CD4-positive, alpha-beta T cell treated with Interferon gamma for 1 hour (primary cell): ENCODE measurements at places on chromosomes 6 and 20.

- DNase-seq, result no peak
These were observed 51.1 kb upstream of the TRDN start for GRCh38 chr6:123687864-123688263.

GRCh38 chr6:107866606-107867301, 42.6 kb upstream of the SCML4 start:
- no peak for DNase-seq

- no peak for DNase-seq
These were observed 844.3 kb upstream of the MANEA start for GRCh38 chr6:94733066-94733465.

GRCh38 chr6:13273202-13273930, 55.0 kb downstream of the TBC1D7 start:
- no peak for DNase-seq

GRCh38 chr20:18750735-18751134, 62.8 kb upstream of the SCP2D1 start:
- no peak for DNase-seq

DNA sequence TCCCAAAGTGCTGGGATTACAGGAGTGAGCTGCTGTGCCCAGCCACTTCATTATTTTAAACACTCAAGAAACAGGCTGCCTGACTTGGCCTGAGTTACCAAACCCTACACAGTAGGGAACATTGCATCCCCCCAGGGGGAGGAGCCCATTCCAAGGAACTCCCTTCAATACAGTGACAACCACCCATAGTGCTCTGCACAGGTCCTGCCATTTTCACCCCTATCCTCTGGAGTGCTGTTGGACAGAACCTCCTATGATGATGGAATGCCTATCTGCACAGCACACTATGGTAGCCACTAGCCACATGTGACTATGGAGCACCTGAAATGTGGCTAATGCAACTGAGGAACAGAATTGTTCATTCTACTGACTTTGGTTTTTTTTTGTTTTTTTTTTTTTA, 11.7 kb downstream of the ACOT8 start:
- DNase-seq, result no peak

- DNase-seq, result no peak
These were observed 592.8 kb downstream of the HACE1 start for GRCh38 chr6:104266922-104267321.

DNA sequence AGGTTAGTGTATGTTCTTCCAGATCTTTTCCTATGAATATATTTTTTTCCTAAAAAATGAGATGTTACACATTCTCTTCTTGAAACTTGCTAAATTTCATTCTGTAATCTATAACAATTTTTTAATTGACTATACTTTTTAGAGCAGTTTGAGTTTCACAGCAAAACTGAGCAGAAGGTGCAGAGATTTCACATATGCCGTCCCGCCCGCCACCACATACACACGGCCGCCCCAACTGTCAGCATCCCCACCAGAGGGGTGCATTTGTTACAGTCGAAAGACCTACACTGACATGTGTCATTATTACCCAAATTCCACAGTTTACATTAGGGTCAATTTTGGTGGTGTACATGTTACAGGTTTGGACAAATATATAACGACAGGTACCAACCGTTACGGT, 116.5 kb downstream of the IRF4 start:
- no peak for DNase-seq

DNA sequence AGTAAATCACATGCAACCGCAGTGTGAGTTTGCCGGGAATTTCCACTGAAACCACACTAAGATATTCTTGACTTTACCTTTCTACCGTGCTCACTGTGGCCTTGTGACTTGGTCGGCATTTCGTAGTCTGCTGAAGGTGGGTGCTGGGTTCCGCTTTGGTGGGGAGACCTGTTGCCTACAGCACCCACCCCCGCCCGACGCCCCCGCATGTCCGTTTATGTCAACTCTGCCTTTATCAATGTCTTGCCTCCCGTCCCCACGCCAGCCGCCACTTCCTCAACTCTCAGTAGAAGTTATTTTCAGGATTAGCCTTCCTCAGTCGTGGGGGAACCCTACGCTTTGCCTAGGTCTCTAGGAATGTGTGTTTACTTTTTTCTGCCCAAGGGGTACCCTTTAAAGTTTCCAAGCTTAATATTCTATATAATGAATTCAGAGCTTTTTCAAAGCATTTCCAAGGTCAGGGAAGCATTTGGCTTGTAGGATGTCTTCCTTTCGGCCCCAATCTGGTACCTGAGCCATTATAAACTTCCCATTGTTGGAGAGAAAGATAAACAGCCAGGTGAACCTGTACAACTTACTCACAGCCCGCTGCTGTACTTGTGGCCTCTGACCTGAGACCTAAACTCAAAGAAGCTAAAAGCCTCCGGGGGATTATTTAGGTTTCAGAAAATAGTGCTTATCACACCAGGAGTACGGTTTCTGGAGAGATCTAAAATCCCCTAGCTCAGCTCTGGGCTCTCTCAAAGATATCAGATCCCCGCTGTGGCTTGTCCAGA, 54.2 kb downstream of the TBC1D7 start:
- DNase-seq, result peak; percentile 80

- DNase-seq, result no peak
These were observed 469.7 kb downstream of the CDKAL1 start for GRCh38 chr6:21003780-21004541.

GRCh38 chr6:26075063-26075717, 12.0 kb upstream of the HFE start:
- DNase-seq, result no peak

DNA sequence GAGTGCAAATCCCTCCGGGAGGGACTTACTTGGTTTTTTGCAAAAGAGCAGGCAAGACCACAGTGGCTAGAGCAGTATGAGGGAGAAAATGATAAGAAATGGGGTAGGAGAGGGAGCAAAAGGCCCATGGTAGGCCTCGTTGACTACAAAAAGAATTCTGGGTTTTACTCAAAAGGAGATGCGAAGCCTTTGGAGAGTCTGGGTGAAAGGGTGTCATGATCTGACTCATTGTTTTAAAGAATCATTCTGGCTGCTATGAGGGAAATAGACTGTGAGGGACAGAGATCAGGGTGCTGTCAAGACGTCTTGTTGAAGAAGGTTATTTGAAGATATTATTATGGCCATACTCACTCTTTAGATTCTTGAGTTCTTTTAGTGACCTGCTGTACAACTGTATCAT, 13.0 kb downstream of the TBC1D32 start:
- no peak for DNase-seq
